ENCODE measurements at places on chromosomes 5 and 9.

DNA sequence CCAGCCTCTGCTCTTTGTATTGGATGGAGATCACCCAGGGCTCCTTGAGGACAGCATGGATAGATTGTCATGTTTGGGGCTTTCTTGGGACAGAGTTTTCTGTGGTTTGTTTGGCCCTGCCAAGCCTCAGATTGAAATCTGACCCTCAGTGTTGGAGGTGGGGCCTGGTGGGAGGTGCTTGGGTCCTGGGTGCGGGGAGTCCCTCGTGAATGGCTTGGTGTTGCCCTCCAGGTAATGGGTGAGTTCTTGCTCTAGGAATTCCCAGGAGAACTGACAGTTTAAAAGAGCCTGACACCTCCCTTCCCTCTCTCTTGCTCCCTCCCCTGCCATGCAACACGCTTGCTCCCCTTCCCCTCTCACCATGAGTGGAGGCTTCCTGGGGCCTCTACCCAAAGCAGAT lies 48.6 kb upstream of the OLFM1 start:
- no peak for DNase-seq

DNA sequence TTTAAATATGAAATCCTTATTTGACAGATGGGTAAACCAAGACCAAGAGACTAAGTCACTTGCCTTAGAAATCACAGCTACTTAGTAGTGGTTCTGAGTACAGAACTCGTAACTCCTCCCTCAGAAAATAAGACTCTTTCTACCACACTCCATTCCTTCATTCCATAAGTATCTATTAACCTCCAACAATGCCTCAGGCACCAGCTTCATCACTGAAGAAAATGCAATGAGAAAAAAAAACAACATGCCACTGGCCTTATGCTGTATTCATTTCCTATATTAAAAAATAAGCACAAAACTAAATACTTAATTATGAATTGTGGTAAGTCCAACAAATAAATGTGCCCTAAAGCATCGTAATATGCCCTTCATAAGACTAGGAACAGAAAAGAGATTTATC lies 13.5 kb upstream of the FREM1 start:
- no peak for DNase-seq

DNA sequence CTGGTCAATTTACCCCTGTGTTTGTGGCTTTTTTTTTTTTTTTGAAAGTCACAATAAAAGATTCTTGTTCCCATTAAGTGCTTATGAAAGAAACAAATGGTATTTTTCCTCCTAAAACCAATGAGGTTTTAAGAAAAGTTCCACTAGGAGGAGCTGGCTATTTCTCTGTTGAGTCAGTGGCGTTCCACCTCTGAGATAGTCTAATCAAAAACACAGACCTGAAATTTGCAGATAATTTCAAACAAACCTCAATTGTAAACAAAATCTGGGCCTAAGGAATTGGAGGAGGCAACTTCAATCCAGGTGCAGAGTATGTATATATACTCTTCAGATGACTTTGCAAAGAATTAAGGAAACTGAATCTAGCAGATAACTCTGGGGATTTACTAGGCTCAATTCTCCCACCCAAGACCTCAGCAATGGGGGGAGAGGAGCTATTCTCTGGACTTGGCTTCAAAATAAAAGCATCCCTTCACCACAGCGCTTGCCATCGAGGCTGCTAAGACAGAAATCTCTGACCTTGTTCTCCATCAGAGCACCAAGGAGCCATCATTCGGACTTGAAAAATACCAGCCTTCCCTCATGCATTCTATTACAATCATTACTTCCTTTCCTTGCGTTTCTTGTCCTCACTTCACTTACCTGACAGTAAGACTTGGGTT lies 52.4 kb downstream of the FANCC start:
- DNase-seq = peak; percentile 11

- DNase-seq = no peak
Measured at GRCh38 chr9:9949978-9950377, 662.8 kb downstream of the PTPRD start.

- no peak for DNase-seq
Measured at GRCh38 chr9:75482566-75482965, 394.3 kb downstream of the OSTF1 start.

- DNase-seq = peak; percentile 54
Measured at GRCh38 chr9:125272697-125273096, 11.1 kb downstream of the GAPVD1 start.

GRCh38 chr5:126538579-126538978 lies 56.4 kb downstream of the ALDH7A1 start:
- no peak for DNase-seq

DNA sequence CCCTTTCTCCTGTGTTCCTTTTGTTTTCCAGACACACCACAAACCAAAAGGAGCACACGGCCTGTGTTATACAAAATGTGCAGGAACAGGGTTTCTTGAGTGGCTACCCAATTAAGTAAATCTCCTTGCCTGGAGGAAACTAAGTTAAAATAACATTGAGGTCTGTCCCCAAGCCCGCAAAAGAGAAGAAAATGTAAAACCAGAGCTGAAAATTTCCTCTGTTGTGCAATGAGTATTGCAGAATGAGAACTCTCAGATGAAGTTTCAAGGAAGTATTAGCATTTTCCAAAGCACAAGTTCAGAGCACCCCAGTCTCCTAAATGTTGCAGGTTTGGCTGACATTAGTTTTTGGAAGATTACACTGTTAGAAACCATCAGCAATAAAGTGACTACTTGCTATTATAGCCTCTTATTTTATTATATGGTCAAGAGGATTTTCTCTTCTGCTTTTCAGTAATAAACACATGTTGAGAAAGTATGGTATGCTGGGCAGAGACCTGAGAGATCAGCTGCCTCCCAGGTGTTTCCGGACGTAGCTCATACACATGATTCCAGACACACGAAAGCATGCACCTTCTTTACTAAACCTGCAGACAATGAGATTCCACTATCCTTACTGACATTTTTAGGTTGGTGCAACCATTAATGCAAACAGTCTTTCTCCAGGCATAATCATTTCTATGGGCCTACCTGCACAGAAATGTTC lies 161.3 kb downstream of the SNCAIP start:
- no peak for DNase-seq

DNA sequence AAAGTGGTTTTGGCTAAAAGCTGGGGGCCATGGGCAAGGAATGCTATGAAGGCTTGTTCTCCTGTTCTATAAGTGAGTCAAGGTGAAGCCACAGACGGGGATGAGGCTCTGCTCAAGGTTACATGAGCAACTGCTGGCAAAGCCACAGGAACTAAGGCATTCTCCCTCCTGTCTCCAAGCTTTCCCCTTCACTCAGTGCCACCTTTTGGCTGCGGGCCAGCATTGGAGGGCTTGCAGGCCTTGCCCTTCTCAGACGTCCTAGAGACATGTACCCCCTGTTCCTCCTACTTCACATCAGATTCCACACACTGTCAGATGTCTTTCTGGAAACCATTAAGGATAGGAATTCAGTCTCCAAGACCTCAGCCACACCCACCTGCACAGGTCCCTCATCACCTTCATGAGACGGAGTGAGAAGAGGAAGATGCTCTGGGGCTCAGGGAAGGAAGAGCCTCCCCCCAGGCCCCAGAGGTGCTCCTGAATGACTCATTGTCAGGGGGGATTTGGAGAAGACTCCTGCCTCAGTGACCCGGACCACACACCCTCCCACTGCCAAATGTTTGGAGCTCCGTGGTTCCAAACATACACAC lies 20.5 kb upstream of the MEIKIN start:
- no peak for DNase-seq

GRCh38 chr9:129962451-129962864 lies 80.5 kb downstream of the FNBP1 start:
- no peak for DNase-seq

- no peak for DNase-seq
Measured at GRCh38 chr5:117999939-118000549, 988.3 kb downstream of the DTWD2 start.

DNA sequence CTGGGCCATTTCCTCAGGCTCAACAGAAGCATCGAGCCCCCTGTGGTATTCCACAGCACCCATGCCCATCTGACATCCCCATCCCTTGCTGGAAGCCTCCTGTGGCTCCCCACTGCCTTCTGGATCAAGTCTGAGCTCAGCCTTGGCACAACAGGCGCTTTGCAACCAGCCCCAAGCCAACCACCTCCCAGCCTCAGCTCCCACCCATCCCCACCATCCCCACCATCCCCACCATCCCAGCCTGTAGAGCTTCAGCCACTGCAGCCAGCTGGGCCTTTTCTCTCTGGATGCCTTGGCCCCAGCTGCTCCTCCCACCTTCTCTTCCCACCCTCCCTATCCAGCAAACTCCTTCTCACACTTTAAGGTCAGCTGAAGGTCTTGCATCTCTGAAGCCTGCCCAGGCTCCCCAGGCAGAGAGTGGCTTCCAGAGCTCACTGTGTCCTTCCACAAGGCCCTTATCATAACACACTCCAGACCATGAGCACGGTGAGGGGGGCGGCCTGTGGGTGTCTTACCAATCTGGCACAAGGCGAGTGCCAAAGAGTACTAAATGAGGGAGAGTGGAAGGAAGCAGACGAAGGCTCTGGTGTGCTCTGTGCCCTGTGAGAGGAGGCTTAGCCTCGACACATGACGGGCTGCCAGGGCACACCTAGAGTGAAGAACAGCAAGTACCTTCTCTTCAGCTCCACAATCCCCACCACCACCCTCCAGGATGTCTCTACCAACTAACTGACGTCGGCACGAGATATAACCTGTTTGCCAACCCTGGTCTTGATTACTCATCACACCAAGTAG lies 6.5 kb downstream of the HIGD2A start:
- DNase-seq = no peak

DNA sequence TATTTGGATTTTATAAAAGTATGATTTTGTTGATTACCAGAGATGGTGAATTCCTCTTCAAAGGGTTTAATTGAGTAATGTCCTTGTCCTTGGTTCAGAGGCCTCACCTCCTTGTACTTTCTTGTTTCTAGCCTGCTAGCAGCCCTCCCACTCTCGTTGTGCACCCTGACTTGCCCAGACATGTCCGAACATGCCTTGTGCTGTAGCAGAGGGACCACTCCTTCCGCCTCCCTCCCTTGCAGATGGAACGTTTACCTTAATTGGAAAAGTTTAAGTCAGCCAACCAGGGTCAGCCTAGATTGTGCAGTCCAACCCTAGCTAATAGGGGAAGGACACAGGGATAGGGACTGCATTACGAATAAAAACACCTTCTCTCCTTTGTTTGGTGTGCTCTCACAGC lies 406.9 kb upstream of the NMUR2 start:
- peak; percentile 58 for DNase-seq

DNA sequence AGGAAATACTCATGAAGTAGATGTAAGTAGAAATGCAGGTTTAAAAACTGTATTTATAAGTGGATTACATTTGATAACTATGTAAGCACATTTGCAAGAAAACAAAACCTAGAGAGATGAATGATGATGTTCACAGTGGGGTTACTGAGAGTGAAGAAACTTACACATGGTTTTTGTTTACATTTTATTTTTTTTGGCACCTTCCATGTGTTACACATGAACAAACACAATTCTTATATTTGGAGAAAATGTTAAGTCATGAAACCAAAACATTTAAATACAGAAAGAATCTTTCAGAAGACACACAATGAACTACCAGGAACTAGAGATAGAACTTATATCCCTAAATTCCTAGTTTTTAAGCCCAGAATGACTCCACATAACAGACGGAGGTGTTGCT lies 51.5 kb upstream of the SPATA31E1 start:
- DNase-seq = no peak

DNA sequence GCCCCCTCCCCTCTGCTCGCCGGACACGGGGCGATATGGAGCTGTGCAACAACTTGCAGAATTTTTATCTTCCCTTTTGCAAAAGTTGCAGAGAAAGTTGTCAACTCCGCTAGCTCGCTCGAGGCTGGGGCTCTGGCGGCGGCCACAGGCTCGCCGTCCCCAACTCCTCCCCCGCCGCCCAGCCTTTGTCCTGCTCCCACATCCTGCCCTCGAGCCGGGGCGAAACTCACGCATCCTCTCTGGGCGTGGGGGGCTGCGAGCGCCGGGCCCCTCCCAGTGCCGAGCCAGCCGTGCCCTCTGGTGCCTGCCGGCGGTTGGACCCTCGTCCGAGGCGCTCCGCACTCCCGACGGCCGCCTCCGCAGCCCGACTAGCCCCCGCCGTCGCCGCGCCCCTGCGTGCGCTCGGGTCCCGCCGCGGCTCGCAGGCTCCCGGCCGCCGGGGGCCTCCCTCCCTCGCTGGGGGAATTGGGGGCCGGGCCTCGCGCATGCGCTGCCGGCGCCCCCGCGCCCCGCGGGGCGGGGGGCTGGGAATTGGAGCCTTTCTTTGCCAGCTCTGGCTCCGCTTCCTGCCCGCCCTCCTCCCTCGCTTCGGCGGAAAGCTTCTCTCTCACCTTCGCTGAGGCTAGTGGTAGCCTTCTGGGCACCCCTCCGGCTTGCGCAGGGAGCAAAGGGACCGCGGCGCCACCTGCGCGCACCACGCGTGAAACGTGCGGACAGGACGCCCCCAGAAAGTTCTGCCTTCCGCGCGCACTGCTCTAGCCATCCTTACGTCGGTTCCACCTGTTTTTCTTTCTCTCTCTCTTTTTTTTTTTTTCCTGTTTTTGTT lies at the start of gene CCNJL:
Gene CCNJL, minus strand, starts transcription at position 431 of the 826 bp plus-strand sequence. CDS start 641 bp downstream, outside the sequence.
- DNase-seq = peak; percentile 63

GRCh38 chr5:68176802-68177479 lies 38.6 kb upstream of the PIK3R1 start:
- no peak for DNase-seq

- no peak for DNase-seq
Measured at GRCh38 chr9:91391412-91391811, 29.7 kb upstream of the AUH start.

DNA sequence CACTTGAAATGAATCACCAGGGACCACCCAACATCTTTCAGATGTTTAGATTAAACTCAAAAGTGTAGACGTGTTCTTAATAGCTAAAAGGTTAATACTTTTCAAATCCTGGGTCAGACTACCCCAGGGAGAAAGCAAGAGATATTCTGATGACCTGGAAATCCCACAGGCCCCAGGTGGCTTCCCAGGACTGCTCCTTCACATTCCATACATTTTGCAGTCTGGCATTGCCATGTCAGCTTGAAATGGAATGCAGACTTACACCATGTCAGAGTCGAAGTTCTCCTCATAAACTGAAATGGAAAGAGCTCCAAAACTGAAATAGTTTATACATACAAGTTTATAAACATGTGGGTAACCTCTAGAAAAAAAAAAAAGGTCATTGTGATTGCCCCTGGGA lies 61.5 kb downstream of the TMEM167A start:
- no peak for DNase-seq

DNA sequence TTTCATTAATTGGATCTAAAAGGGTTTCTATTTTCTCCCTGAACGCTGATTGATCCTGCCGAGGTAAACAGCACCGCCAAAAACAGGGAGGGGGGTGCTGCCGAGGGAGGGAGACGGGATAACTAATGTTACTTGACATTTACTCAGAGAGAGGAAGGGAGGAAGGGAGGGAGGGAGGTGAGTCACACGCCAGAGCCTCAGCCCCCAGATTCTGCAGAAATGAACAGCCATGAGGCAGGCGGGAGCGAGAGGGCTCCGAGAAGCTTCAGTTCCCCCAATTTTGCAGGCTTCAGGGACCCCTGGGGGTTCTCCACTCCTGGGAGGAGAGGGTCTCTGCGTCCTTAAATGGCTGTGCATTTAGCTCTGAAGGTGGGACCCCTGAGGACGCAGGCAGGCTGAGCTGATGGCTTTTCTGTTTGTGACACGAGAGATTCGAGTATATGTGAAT lies 59.1 kb upstream of the IER5L start:
- no peak for DNase-seq

GRCh38 chr5:102649731-102650130 lies 105.4 kb upstream of the PAM start:
- no peak for DNase-seq
